ENCODE measurements at places on chromosomes 2 and 18. TPM values are rescaled to one million over a fixed set of nuclear protein-coding genes. Genes with fewer than 3 reads are reported as not detected.

- no peak for DNase-seq
These were observed 63.9 kb downstream of the AOX1 start for GRCh38 chr2:200649724-200650123.

- DNase-seq, result no peak
These were observed 159.4 kb downstream of the AGPS start for GRCh38 chr2:177551989-177552421.

The NPAS2 gene
- polyA plus RNA-seq, result 4.6 TPM

- DNase-seq, result no peak
These were observed 54.0 kb upstream of the CYP1B1 start for GRCh38 chr2:38129987-38130386.

The SLC11A1 gene
- 3.0 TPM for polyA plus RNA-seq

DNA sequence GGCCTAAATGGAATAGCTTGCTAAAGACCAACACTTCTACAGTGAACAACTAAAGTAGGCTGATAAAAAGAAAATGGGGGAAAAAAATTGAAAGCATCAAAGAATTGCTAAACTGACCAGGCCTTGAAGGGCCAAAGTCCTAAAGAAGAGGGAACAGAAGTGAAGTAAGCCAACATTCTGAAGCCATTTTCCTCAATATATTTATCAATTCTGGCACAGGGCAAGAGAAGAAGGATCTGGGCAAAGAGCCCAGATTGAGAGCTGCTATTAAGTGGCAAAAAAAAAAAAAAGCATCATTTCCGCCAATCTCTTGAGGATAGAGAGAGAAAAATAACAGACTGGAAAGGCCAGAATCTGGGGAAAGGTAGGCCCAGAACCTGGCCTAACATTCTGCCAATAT, 25.7 kb downstream of the FANCL start:
- no peak for DNase-seq

GRCh38 chr2:26182887-26183630, 10.2 kb downstream of the GAREM2 start:
- no peak for DNase-seq

DNA sequence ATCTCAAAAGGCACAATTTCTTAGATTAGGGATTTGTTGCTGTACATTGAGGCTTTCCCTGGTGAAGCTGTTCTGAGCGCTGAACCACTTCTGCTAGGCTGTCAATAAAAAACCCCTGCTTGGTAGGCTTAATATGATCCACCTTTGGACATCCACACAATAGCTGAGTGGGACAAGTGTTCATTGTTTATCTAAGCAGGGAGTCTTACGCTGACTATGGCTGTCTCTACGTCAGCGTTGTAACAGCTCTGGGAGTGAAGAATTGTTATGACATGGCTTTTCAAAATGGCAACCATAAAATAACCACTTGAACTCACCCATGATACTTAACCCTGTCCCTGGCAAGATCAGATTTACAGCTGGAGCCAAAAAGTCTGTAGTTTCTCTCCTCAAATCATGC, 111.5 kb upstream of the SULT1C3 start:
- DNase-seq, result no peak

All from ovary (tissue), 10 donors.